AML-193 (cell line): ENCODE measurements at places on chromosomes 4 and X.

DNA sequence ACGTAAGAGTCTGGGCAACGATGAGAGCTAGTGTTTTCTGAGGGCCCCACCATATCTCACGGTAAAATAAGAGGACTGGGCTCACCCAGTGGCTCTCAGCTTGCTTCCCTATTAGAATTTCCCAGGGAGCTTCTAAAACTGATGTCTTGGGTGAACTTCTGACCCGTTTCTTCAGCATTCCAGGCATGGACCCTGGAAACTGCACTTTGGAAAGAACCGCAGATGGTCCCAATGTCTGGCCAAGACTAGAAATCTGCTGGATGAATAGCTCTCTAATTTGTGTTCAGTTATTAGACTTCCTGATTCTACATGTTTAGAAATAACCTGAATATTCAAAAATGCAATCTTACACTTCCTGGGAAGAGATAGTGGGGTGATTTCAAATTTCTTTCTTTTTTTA is 127.8 kb downstream of the ANOS1 start:
- no peak for DNase-seq

- DNase-seq, result no peak
These were observed 229.3 kb downstream of the ANKRD50 start for GRCh38 chr4:124483048-124483906.

DNA sequence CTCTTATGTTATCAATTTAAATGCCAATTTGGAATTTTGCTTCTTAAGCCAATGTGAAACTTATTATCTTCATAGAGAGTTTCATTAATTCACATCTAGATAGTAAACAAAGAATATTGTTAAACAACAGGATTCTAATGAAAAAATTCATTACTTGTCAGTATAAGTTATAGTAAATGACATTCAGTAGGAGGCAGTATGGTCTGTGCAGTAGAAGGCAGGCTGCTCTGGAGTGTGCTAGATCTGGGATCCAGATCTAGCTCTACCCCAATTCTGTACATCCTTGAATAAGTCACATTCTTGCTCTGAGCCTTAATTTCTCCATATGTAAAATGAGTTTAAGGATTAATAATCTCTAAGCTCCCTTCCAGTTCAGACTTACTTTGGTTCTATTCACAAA is 202.7 kb upstream of the POU3F4 start:
- no peak for DNase-seq

DNA sequence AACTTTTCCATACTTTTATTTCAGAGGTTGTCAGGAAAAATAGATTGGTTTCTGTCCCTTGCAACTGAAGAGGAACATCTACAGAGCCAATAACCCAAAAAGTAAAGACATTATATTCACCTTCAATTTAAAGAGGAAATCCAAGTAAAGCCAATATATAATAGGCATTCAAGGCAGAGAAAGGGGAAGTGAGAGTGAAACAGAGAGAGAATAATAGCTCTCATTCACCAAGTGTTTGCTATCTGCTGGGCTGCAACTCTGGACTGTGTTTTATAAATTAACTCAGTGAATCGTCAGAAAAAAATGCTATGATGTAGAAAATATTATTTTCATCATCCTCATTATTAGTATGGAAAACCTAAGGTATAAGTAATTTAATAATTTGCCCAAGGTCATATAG is 448.5 kb downstream of the TRAM1L1 start:
- DNase-seq, result no peak

DNA sequence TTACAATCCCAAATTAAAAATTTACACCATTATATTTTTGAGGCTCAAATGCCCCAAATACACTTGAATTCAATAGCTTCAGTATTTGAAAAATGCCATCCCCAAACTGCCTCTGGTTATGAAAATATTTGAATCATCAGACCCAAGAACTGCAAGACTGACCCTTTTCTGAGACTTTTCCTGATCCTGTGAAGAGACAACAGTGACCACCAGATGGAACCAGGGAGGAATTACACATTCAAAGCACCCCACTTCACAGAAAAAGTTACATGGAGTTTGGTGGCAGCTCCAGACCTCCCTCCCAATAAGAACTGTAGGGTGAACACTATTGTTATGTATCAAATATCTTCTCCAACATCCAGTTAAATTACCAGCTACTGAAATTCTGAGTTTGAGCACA is 44.0 kb upstream of the SCD5 start:
- peak; percentile 6 for DNase-seq

DNA sequence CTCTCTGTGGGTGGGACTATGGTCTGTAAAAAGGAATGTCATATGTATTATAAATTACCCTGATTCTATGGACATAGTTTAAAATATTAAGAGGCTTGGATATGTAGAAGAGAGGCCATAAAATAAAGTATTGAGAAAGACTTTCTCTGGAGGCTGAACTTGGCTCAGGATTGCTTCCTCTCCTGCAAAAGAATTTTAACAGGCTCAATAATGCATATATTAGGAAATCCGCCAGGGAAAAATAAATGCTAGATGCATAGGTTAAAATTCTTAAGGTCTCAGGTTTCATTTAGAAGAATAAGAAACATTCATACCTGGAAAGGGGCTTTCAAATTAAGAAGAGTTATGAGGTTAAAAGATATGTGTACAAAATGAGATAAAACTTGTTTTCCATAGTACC is 424.3 kb downstream of the ARAP2 start:
- DNase-seq, result no peak

DNA sequence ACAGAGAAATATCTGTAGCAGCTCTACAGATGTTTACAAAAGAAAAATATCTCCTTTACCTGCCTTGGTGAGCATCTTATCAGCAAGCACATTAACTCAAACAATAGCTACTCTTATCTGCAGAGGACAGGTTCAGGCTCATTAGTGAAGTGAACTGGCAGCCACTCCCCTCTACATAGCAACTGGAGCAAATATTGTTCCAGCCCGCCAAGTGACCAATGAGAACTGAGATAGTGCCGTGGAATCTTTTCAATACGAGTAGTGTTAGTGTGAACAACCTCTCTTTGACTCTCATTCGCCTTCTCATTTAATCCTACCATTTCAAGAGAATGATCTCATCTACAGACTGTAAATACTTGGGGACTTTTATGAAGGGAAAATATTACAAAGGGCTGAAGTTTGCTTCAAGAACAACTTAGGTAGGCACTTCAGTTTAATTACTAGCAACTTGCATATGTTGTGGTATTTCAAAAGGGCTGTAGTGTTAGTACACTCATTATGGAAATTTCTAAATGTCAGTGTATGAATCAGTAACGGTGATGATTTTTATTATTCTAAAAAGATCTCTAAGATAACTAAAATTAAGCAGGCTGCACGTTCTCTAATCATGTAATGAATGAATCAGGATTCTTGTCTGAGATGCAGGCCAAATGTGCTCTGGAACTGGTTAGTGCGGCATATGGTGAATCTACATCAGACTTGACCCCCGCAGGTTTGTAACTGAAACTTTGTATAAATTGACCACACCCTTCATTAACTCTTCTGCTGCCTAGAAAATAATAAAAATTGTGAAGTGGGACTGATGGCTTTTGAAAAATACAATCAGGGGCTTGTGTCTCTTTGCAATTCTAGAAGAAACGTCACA is 72.4 kb downstream of the PALLD start:
- DNase-seq, result no peak

DNA sequence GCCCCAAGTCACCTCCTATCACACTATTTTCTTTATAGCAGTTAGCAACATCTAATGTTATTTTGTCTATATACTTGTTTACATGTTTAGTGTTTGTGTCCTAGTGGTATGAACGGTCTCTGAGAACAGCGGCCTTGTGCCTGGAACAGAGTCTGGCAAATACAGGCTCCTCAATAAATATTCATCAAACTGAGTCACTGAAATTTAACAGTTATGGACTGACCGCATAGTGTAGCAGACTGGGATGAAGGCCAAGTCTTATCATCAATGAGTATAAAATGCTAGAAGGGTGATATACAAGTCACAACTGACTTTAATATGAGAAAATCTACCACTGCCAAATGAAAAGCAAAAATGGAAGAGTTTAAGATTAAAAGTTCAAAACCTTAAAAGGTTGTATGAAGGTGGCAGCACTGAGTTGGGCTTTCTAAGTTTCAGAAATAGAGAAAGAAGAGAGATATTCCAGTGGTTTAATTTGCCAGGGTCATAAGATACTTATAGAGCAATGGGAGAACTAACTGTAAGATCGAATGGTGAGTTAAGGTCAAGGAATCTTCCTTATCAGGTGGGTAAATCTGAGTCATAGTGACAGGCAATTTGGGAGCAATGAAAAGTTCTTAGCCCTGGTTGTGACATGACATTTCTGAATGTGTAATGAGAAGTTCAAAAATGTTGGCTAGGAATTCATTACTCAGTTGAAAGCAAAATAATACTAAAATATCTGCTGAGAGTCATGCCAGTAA is 34.9 kb downstream of the ELOVL6 start:
- no peak for DNase-seq

DNA sequence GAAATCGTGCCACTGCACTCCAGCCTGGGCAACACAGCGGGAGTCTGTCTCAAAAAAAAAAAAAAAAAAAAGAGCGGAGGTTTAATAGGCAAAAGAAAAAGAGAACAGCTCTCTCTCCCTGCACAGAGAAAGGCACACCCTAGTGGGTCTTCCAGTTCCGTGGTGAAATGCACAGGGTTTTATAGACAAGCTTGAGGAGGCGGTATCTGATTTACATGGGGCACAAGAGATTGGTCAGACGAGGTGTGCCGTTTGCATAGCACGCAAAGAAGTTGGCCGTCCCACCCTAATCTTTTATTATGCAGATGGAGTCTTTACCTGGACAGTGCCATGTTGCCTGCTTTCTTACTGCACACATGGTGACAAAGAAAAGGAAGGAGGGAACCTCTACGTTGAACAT is 33.5 kb upstream of the REST start:
- no peak for DNase-seq

DNA sequence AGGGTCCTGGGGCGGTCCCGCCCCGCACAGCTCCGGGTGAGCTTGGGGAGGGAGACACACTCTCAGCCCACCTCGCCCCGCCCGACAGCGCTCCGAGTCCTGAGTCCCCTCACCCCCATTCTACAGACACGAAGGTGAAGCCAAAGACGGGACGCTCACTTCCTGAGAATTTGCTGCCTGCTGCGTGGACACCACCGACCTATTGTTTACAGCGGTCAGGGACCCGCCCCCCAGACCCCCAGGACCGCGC is 796 bp upstream of the ZNF141 start:
- no peak for DNase-seq

DNA sequence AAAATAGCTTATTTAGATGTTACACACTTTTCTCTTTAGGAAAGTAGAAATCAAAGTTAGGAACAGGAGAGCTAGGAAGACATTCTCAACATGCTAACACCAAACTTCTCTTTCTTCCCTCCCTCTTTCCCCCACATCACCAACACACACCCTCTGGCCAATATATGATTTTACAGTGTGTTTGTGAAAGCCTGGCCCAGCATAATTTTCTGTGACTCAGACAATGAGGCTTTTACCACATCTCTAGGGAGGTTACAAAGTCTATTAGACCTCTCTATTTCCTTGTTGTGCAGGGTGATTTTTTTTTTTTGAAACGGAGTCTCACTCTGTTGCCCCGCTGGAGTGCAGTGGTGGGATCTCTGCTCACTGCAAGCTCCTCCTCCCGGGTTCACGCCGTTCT is 189.9 kb downstream of the AASDH start:
- no peak for DNase-seq

DNA sequence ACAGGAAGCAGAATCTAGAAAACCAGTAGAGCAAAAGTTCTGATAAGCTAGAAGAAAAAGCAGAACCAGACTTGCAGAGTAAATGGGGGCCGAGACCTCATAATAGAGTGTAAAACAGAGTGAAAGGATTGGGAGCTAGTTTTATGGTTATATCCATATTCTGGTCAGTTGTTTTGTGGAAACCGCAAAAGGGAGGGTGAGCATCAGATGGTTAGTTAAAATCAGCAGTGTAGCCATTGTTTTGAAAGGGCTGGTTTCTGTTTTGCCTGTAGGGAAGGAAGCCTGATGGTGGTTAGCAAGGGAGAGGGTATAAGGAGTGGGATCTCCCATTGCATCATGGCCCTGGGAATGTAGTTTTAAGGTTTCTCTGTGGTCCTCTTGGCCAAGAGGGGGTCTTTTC is 17.2 kb upstream of the CCNI start:
- peak; percentile 61 for DNase-seq

DNA sequence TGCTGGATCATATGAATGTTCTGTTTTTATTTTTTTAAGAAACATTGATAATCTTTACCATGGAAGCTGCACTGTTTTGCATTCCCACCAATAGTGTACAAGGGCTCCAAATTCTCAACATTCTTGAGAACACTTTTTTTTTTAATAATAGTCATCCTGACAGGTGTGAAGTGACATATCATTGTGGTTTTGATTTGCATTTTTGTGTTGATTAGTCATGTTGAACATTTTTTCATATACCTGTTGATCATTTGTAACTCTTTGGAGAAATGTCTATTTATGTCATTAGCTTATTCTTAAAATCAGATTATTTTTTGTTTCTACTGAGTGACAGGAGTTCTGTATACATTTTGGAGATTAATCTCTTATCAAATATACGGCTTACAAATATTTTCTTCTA is 408.5 kb downstream of the GLUD2 start:
- no peak for DNase-seq

DNA sequence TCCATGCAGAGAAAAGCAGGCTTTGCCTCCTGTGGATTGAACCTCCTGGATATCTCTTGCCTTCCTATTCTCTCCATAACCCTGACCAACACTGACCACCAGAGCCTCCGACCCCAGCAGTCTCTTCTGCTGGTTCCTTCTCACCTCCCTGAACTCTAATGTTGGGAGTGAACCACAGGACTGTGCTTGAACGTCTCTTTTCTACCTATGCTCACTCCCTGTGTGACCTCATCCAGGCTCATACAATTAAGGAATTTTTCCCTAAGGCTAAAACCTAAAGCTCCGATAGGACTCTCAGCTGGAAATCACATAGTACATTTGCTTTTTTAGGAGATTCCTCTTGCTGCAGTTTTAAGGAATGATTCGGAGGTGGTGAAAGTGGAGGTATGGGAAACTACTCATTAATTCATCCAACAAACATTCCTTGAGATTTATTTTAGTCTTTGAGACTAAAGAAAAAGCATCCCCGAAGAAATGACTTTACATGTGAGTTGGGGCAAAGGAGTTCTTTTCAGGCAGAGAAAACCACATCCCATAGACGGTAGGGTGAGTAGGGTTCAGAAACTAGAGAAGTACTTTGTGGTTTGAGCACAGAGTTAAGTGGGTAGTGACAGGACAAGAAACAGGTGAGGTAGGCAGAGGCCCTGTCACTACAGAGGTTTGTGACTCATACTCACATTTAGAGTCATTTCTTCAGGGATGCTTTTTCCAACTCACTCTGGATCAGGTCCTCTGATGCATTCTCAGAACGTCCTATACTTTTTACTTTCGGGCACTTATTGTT is 30.8 kb downstream of the NDNF start:
- no peak for DNase-seq

DNA sequence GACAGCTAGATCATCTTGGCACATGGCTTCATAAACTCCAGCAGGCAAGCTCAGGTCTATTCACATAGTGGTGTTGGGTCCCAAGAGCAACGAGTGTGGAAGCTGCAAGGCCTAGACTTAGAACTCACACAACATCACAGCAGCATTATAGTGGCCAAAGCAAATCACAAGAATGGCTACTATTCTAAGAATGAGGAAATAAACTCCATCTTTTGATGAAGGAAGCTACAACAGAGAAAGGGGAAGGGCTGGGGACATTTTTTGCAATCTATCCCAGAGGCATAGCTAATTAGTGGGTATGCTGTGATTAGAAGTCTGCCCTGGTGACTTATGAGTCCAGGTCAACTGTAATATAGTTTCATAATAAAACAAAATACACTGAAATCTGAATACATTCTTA is 42.9 kb upstream of the TAB3 start:
- DNase-seq, result no peak
